SHP77 treated with DMSO at 0.1 percent for 48 hours (cell line): ENCODE measurements at places on chromosomes 7 and 10.

GRCh38 chr10:72746426-72747363 lies 54.8 kb downstream of the MCU start:
- DNase-seq: no peak

DNA sequence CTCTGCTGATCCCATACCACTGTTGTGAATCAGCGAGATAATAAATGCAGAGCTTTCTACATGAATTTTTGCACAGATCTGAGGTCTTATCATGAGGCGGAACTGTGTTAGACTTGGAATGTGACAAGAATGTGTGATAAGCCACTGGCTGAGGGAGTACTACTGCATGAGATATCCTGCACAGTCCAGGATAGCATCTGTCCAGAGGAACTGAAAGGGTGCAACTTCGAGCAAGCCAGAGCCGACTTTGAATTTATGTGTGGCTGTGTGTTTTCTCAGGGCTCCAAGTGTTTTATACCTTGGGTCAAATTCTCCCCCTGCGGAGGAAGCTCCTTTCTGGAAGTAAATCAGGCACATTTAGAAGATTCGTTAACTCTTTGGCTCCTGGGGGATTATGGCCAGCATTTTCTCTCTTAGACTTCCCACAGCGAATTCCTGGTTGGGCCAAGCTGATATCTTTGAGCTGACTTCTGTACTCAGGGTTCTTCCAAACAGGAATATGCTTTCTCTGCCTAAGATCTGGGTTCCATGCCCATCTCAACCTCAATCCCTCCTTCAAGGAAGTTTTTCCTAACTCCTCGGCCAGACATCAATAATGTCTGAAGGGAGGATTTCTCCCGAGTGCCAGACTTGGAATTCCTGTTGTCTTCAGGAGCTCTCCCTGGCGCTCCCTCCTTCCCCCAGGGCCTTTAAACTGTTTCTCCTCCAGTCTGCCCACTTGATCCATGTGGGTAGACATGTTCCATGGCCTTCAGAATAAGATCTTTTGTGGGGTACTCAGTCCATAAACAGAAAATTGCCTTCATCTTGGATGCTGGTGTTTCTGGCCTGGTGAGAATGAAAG lies 2.5 kb upstream of the MEST start:
- DNase-seq: no peak

- no peak for DNase-seq
Observed at GRCh38 chr10:47449102-47449978, 34.6 kb downstream of the ANXA8 start.

GRCh38 chr10:88253128-88253527 lies 330.0 kb downstream of the RNLS start:
- no peak for DNase-seq

- no peak for DNase-seq
Observed at GRCh38 chr10:73182568-73182967, 14.6 kb downstream of the FAM149B1 start.

- no peak for DNase-seq
Observed at GRCh38 chr7:112497481-112497880, 16.7 kb downstream of the LSMEM1 start.

- DNase-seq: no peak
Observed at GRCh38 chr7:93146472-93147141, 1.6 kb downstream of the SAMD9L start.
